ENCODE measurements at places on chromosomes 7 and 10.

- no peak for DNase-seq
These were observed 8.9 kb downstream of the VSTM4 start for GRCh38 chr10:49106451-49106850.

DNA sequence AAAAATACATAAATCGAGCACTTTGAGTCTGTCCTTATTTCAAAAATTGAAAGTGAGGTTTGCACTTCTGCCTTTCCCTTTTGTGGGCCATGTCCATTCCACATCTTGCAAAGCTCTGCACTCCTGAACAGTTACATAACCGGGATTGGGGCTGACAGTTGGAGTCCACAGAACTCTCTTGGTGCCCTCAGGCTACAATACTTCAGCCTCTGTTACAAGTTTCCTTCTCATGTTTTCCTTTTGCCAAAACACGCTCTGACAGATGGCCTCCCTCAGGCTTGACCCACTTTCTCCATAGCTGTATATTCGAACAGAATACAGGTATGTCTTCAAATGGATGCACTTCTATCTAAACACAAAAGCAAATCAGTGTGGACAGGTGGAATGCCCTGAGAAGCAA lies 335.9 kb downstream of the WDR37 start:
- DNase-seq = no peak

DNA sequence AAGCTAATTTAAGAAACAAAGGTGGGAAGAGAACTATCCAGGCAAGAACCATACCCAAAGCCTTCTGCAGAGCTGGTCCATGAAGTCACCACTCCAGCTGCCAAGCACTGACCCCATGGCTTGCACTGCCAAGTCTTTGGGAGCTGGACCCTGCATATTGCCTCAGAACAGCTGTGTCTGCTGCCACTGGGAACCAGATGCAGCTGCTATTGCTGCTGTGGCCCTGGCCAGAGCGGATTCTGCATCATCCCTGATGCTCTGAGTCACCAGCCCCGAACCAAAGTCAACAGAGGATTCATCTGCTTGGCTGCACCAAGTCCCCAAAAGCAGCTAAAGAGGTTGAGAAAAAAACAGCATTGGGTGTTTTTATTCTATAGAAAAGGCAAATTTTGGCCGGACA lies 39.2 kb upstream of the GSAP start:
- DNase-seq = no peak

- no peak for DNase-seq
These were observed 31.7 kb upstream of the ELMO1 start for GRCh38 chr7:37480041-37481031.

DNA sequence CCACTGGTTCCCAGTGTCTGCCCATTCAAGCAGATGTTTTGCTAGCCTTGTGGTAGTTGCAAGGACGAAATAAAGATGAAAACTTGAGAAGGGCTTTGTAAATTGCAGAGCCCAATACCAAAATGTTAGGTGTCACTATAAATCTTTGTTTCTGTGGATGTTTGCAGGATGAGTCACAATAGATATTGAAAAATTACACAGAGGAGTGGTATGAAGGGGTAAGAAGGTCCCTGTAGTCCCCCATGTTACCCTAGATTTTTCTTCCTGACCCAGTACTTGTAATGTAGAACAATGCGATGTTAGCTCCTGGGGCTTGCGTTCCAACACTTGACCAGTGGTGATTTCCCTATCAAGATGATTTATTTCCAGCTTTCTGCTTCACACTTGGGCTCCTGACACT lies 102.6 kb upstream of the LYZL1 start:
- no peak for DNase-seq

GRCh38 chr7:133742709-133743538 lies 384.2 kb upstream of the LRGUK start:
- no peak for DNase-seq

GRCh38 chr7:17207220-17207619 lies 91.2 kb upstream of the AHR start:
- peak; percentile 49 for DNase-seq

DNA sequence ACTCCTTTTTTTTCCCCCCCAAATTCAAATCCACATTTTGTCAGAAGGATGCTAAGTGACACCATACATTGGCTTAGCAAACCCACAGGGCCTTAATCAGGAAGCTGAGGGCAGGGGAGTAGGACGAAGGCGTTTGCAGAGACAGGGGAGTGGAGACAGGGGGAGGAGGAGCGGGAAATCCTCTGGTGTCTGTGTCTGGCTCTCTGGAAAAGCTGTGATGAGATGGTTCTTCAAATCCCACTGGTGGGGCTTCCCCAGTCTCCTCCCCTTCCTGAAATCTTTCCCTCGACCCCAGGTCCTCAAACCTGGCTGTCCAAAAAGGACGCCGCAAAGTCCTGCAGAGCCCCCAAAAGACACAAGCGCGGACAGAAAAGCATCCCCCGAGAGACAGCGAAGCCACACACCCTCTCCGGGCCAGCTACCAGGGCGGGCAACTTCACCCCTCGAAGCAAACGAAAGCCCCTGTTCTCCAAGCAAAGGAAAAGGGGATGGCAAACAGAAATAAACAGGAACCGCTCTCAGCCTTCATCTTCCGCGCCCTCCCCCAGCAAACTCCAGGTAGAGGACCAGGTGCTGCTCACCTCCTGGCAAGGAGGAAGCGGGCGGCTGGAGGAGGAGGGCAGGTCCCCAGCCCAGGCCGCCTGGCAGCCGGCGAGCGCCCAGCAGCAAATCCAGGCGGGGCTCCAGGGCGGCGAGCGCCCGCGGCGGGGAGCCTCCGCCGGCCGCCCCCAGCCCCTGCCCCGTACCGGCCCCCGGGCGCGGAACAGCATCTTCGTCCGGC lies 520 bp downstream of the ELAPOR2 start:
- peak; percentile 6 for DNase-seq

GRCh38 chr7:29090836-29091601 lies 55.3 kb downstream of the CPVL start:
- DNase-seq = no peak

- DNase-seq = no peak
These were observed 101.4 kb downstream of the HIPK2 start for GRCh38 chr7:139676390-139676789.

DNA sequence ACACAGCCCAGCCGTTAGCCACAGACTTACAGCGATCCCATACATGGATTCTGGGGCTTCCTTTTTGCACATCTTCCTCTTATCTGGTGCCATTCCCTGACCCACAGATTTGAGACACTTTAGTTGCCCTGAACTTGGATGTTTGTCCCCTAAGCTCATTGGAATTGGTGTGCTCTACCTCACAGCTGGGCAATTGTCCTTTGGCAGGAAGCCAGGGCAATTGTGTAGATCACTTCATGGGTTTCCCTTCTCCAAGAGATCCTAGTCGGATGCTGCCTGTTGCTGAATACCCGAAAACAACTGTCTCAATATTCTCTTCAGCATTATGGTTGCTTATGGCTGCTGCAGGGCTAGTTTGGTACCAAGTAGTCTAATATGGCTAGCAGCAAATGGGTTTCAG lies 470.7 kb upstream of the MKI67 start:
- no peak for DNase-seq

- no peak for DNase-seq
These were observed 168.1 kb downstream of the CCDC3 start for GRCh38 chr10:12833451-12833850.

DNA sequence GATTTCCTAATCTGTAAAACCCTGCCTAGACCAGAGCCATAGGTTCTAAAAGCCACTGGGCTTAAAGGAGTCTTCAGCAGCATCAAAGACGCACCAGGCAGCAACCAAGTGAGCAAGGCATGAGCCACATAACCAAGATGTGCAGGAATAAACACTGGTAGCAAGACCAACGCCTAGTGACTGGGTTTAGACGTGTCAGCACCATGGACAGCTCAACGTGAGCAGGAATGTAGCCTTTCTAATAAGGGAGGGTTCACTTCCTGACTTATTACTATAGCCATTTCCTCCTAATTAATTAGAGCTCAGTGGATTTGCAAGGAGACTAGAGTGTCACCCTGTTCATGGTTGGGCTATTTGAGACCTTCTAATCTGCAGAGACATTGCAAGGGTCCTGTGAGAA lies 223.7 kb downstream of the LHFPL3 start:
- DNase-seq = peak; percentile 62

- DNase-seq = no peak
These were observed 79.6 kb downstream of the ZNF22 start for GRCh38 chr10:45080331-45080730.

- DNase-seq = no peak
These were observed 104.8 kb downstream of the ITIH5 start for GRCh38 chr10:7561985-7562384.

- DNase-seq = peak; percentile 81
These were observed 144.4 kb downstream of the ARID5B start for GRCh38 chr10:62045765-62046521.

DNA sequence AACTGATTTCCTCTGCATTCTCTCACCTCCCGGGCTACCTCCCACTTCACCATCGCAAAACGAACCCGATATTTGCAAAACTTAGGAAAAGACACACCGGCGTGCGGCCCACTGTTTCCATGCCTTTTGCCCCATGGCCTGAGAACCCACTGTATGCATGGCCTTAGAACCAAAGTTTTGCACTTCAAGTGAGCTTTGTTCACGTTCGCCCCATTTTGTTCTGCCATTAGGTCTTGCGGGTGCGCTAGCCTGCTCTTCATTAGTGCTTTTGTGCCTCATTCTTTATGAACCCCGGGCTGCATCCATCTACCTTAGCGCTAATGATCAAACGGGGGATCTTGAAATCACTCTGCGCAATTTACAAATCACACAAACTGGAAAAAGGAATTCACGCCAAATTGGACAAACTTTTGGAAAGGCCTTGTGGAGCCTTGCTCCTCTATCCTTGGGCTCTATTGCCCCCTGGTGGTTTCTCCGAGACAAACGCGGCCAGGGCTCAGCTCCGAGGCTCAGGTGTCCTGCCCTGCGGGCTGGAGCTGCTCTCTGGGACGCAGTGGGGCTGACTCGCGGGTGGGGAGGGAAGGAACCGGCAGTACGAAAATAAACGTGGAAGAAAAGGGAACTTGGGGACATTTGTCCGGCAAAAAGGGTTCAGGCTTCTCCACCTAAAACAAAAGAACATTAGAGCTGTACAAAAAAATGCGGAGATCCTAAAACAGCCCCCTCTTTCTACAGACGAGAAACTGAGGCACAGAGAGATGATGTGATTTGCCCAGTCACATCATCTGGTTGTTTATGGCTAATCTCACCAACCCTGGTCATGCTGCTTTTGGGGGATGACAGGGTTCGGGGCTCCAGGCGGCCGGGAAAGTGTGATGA lies 300.4 kb upstream of the NFE2L3 start:
- DNase-seq = peak; percentile 91

DNA sequence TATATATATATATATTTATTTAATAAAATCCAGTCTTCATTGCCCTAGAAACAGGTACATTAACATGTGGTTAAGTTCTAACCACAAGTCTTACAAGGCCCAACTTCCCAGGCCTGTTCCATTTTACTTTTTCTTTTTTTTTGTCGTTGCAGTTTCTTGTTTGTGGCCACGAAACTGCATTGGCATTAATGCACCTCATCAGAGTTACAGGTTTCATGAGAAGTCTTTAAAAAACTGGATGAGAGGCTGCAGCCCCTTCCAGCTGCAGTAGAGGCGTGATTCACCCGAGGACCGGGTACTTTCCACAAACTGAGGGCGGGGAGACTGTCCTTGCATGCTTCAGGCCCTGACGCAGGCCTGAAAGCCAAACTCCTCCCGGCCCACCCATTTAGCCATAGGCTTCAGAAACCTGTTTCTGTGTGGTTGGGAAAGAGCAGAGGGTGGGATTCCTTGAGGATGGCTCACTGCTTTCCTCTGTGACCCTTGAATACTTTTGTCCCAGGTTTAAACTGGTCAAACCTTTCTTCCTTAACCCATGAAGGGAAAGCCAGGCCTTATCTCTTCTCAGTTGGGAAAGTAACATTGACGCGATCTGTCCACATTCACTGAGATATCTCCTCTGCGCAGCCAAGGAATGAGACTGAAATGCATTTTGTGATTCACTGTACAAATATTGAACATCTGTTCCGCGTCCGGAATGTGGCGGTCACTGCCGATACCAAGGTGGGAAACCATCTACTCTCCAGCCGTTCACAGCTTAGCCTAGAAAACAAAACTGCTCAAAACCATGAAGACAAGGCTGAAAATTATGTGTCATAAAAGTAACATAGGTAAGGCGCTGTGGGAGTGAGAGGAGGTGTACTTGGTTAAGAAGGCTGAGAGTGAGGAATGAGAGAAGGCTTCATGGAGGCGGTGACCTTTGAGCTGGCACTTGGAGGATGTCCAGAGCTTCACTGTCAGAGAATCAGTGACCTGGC lies 311.7 kb downstream of the GATA3 start:
- DNase-seq = peak; percentile 75

Data from LoVo (cell line).